NCI-H1048 (cell line): ENCODE measurements at places on chromosomes 6 and 20.
A peak's percentile ranks its signal among the peaks of the same experiment; 100 is the strongest.

DNA sequence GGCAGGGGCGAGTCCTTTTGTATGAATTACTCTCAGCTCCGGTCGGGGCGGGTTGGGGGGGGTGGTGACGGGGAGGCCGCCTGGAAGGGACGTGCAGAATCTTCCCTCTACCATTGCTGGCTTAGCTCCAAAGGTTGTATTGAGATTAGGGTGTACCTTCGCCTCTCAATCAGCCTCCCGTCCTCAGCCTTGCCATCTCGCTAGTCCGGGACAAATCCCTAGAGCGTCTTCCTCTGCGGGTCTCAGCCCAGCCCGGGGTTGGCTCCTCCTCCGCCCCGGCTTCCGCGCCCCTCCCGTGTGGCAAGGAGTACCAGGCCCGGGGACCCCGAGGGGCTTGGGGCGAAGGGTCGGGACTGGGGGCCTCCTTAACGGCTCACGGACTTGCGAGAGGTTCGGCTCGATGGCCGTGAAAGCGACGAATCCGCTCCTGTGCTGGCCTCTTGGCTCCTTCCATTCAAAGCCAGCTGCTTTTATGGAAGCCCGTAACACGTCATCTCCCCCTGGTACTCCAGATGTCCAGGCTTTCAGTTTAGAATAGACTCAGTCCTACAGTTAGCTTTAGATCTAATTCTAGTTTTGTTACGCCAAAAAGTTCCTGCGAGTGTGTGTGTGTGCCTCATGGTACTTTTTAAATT, 636 bp upstream of the EEF1A1 start:
- no peak for DNase-seq

GRCh38 chr6:25359891-25360290, 80.7 kb downstream of the CARMIL1 start:
- DNase-seq, result peak; percentile 31

DNA sequence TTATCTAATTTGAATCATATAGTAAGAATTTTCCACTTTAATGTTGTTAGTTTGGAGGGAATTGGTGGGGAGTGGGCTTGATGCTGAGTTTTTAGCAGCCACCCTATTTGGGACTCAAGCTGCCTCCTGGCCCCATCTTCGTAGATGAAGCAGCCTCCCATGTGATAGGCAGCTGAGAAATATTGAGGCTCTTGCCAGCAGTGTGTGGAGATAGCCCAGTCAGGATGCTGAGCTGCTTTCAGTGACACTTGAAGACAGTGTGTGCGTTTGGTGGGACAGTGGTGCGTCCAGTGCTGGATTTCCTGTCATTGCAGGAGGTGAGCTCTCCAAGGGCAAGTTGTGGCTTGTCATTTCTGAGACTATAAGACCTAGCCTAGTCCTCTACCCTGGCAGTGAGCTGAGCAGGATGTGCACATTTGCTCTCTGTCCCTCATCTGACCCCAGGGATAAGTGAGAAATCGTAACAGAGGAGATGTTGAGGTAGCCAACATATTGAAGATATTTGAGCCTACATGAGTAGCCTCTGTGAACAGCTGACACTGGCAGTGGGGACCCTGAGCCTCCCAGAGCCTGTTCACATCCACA, 47.9 kb upstream of the RNF8 start:
- no peak for DNase-seq

DNA sequence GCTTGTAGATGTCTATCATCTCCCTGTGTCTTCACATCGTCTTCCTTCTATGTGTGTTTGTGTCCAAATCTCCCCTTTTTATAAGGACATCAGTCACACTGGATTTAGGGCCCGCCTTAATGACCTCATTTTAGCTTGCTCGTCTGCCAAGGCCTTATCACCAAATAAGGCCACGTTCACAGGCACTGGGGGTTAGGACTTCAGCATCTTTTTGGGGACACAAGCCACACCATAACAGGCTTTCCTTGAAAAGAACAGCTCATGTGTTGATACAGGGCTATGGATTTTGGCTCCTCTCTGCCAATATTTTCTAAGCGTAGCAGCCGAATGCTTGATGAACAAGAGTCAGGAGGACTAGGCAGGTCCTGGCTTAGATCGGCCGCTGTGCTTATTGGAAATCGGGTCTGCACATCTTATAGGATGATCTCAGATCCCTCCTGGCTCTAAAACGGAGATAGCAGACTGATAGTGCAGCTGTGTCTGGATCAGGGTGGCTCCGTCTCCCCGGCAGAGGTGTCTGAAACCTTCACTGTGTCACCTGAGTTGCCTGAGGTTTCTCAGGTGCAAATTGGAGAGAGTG, 16.2 kb upstream of the TMEM181 start:
- DNase-seq, result no peak

DNA sequence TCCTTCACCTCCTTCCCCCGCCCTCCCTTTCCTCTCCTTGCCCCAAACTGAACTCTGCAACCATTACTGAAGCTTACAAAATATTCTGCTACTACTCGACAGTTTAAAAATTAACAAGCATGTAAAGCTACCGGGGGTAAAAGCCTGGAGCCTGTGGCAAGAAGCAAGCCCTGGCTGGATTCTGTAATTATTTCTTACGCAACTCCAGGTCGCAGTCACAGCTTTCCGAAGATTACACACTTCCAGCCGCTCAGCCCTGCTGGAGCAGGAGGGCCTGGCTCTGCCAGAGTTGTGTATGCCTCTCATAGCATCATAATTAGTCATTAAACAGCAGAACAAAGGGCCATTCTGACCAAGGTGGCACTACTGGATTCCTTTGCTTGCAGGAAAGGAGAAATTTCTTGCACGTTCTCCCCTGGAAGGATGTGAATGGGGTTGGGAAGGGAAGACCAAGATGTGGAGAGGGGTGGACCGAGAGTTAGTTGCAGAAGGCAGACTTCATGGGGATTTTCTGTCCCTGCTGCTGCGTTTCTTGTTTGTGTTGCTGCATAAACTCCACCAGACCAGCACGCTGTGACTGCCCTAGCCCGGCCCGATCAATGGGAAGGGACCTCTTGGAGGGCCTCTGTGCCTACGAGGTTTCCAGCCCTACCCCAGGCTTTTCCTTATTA, 23.6 kb downstream of the FOXQ1 start:
- DNase-seq, result no peak

GRCh38 chr6:138007014-138007472, 100.2 kb downstream of the PERP start:
- no peak for DNase-seq

DNA sequence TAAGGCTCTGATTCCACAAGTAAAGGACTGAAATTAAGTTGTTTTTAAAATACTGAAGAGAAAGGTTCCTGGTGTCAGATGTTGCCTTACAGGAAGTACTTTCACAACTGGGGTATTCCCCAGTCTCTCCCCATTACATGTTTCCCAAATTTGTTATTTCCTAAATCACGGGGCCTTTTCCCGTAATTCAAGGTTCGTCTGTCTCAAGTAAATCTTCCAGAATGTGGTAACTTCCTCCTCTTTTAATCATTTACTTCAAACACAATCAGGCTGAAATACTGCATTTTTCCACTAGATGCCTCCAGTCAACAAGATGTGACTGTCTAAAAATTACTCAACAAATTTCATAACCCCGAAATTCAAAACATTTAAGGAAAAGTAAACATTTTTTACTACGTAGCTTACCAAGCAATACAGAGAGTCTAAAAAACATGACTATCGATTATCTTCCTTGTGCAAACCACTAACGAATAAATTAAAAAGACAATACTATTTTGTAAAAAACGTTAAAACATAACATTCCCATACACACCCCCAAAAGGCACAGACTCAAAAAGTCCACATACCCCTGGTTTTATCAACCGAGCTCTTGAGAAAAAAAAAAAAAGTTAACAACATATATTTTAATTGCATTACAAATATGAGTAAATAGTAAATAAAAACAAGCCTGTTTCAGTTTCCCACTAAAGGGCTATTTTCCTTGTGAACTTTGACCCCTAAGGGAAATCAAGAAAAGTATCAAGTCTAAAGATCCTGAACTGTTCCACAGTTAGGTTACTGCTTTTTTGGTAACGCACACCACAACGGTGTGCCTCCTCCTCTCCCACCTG, 1.7 kb downstream of the SOD2 start:
- peak; percentile 19 for DNase-seq

DNA sequence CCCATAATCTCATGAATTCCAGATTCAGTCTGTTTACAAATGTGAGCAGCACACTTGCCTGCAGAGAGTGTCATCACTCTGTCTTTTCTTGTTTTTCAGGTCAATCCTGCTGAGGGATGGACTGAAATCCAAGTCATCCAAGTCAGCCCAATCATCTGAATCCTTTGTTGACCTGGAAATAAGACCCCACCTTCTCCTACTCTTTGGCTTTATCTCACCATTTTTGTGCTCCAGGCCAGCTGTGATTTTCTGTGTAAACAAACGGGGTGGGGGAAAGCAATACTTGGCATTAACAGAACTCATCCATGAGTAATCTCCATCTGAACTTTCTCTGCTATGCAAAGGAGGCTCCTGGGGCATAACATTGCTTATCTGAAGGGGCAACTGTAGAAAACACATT, 16.9 kb upstream of the GSTA4 start:
- no peak for DNase-seq

DNA sequence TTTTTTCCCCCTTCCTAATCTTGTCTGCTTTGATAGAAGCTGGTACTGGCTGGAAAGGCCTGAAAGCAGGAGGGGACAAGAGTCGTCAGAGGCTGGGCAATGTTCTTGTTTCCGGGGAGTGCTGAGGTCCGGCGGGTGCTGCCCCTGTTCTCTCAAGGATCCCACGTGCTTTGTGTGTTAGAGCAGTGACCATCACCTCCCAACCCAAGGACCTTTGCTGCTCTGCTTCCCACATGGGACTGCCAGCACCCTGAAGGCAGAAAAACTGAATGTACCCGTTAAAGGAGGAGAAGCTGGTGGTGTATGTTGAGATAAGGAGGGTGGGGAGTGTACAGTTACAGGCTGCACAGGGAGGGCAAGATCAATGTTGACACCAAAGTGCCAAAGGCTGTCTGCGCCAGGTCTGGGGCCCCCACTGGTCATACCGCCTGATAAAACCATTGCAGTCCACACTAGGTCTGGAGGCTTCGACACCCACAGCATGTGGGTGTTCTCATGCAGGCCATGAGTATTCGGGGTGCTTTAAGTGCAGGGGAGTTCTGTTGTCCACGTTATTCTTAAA, 15.0 kb downstream of the C20orf173 start:
- DNase-seq, result no peak

DNA sequence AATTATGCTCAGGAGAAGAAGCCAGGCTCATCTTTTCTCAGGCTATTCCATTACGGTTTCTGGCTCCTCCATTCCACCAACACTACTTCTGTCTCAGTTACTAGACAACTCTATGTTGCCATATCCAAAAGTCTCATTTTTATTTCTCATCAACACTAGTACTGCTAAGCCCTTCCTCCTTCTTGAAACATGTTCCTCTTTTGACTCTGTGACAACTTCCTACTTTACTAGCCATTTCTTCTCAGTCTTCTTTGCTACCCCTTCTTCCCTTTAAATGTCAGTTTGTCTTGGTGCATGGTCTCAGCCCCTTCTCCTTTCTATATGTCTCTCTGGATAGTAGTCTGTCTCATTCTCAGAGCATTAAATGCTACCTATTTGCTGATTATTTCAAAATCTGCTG, 7.1 kb upstream of the ADGRG6 start:
- DNase-seq, result no peak

GRCh38 chr6:70706491-70707123, 38.9 kb downstream of the SMAP1 start:
- DNase-seq, result no peak
